ENCODE measurements at places on chromosomes 2 and 18. TPM values are rescaled to one million over a fixed set of nuclear protein-coding genes. Genes with fewer than 3 reads are reported as not detected.

Gene LYPD6B
- not detected for total RNA-seq

Gene WDSUB1
- 8.2 TPM for total RNA-seq

Gene TSGA10
- 3.1 TPM for total RNA-seq

Gene HRH4
- not detected for total RNA-seq

Gene ZSCAN30
- 0.95 TPM for total RNA-seq

Gene LIPG
- 0.34 TPM for total RNA-seq

Gene NAT8
- total RNA-seq, result not detected

Gene PROC
- 4.6 TPM for total RNA-seq

Gene DYNAP
- total RNA-seq, result not detected

Gene KCNG2
- total RNA-seq, result not detected

Gene HOXD8
- 4.8 TPM for total RNA-seq

Gene COBLL1
- 4.5 TPM for total RNA-seq

Gene TMEM37
- 1.5 TPM for total RNA-seq

Gene CIB4
- total RNA-seq, result 0.50 TPM

Gene CD207
- total RNA-seq, result not detected

Gene POTEC
- not detected for total RNA-seq

Gene MATN3
- 11.4 TPM for total RNA-seq

Gene SEMA4C
- total RNA-seq, result 20.4 TPM
